Head of caudate nucleus (tissue), 42 donors: ENCODE measurements at places on chromosomes 5 and 9.

DNA sequence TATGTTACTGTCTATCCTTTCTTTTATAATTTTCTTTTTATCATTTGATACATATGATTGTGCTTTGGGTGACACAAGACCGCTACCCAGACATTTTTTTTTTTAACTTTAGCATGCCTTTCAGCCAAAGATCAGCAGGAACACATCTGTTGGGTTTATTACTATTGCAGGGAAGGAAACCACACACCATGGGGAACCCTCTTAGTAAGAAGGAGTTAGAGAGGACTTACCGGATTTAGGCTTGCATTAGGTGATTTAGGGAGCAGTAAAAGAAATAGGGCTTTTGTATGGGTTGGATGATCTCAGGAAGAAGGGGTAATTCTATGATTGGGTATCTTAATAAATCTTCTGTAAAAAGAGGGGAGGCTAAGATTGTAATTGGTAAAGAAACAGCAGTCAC lies 138.2 kb downstream of the SNX18 start:
- no peak for DNase-seq

GRCh38 chr5:172200476-172200875 lies 6.5 kb downstream of the EFCAB9 start:
- DNase-seq: no peak

DNA sequence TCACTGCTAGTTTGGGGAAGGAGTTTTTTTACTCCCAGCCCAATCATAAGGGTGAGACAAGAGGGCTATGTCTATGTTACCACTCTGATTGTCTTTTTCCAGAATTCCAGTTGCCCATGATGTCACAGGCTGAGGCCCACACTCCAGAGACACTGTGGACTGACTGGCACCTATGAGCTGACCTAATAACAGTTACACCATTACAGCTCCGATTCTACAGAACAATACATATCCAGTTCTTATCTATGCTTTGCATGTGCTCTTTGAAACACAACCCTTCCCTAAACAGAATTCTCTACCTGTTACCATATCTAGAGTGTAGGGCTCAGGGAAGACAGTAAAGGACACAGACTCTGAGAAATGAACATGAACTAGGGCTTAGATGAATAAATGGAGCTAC lies 45.7 kb upstream of the ALDOB start:
- no peak for DNase-seq

DNA sequence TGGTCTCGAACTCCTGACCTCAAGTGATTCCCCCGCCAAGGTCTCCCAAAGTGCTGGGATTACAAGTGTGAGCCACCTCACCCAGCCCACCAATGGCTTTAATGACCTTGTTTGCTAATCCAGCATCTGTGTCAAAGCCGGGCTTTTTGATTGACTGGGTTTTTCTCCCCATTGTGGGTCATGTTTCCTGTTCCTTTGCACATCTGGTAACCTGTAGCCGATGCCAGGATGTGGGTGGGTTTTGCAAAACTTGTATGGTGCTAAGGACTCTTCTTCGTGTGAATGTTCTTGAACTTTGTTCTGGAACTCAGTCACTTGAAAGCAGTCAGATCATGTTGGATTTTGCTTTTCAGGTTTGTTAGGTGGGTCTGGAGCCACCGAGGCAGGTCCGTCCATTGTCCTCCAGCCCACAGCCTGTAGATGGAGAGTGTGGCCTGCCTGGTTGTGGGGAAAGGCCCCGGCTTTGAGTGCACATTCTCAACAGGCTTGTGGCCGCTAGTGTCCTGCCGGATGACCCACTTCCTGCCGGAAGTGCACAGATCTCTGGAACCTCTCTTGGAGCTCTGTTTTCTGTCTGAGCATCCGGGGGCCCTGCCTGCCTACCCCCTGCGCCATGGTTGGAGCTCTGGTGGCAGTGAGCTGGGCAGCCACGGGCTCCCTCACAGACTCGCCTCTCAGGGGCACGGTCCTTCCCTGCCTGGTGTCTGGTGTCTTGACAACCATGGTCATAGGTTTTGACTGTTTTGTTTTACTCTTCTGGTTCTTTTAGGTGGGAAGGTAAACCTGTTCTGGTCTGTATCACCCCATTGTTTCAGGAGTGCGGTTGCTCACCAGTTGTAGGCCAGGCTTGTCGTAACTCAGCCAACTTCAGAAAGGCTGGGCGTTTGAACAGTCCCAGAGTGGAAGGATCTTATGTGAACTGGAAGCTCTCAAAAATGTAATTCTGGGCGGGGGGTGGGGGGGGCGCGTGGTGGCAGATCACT lies 69.6 kb upstream of the CACNA1B start:
- no peak for DNase-seq

GRCh38 chr5:73471654-73472053 lies 23.1 kb upstream of the FOXD1 start:
- no peak for DNase-seq

DNA sequence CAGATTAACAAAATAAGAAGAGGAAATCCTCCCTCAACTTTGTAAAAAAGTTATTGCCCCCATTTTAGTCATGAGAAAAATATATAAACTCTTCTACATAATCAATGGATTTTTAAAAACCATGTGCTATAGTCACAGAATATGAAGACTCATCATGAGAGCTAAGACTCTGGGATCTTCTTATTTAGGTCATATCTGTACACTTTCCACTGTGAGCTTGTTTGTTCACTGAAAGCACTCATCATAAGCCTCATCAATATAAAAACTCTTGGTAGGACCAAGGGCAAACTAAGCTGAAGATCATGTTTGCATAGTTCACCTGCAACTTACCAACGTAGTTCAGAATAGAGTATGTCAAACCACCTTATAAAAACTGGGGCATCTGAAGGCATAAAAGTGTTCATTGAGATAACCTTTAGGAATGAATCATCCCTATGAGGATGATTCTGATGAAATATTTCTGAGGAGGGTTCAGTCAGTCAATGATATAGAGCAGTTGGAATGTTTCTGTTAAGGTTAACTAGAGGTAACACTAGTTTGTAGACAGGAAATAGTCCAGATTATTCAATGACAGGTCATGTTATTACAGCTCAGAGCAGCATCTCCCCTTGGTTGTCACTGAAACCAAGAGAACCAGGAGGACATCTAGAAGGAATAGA lies 289.9 kb upstream of the SMC2 start:
- no peak for DNase-seq

- no peak for DNase-seq
Observed at GRCh38 chr5:133531178-133531577, 81.2 kb downstream of the FSTL4 start.

GRCh38 chr5:55220433-55221185 lies 6.5 kb downstream of the MCIDAS start:
- no peak for DNase-seq

DNA sequence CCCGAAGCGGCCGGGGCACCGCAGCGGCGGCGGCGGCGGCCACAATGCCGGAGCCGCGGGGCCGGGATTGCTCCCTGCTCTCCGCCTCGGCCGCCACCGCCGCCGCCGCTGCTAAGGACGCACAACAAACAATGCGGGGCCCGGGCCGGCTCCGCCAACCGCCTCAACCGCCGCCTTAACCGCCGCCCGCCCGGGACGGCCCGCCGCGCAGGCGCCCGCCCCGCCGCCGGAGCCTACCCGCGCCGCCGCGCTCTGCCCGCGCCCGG lies 254 bp downstream of the STRBP start:
- no peak for DNase-seq

- no peak for DNase-seq
Observed at GRCh38 chr9:70609542-70610286, 195.3 kb upstream of the KLF9 start.

GRCh38 chr5:98391921-98392625 lies 381.4 kb upstream of the RGMB start:
- no peak for DNase-seq

GRCh38 chr9:82761956-82762355 lies 301.0 kb downstream of the RASEF start:
- no peak for DNase-seq

- DNase-seq: no peak
Observed at GRCh38 chr5:27911216-27911615, 872.8 kb upstream of the CDH9 start.

GRCh38 chr9:95607507-95607906 lies 90.7 kb upstream of the PTCH1 start:
- no peak for DNase-seq

DNA sequence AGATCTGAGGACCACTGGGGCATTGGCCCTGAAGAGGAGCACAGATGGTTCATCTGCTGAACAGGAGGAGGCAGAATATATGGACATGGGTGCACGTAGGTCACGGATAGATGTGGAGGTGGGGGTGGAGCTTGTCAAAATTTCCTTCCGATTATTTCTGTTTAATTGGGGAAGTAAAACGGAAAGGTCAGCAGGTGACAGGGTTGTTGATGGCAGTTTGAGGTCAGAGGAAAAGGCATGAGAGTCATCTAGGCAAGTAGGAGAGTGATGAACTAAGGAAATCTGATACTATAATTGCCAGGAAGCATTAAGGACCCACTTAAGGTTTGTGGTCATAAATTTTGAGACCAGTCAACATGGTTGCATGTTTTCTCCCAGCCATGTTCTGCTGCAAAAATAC lies 8.4 kb upstream of the FAM81B start:
- no peak for DNase-seq

- no peak for DNase-seq
Observed at GRCh38 chr5:83283761-83284160, 187.8 kb upstream of the VCAN start.

GRCh38 chr9:116753389-116753788 lies 66.3 kb downstream of the TRIM32 start:
- DNase-seq: no peak

DNA sequence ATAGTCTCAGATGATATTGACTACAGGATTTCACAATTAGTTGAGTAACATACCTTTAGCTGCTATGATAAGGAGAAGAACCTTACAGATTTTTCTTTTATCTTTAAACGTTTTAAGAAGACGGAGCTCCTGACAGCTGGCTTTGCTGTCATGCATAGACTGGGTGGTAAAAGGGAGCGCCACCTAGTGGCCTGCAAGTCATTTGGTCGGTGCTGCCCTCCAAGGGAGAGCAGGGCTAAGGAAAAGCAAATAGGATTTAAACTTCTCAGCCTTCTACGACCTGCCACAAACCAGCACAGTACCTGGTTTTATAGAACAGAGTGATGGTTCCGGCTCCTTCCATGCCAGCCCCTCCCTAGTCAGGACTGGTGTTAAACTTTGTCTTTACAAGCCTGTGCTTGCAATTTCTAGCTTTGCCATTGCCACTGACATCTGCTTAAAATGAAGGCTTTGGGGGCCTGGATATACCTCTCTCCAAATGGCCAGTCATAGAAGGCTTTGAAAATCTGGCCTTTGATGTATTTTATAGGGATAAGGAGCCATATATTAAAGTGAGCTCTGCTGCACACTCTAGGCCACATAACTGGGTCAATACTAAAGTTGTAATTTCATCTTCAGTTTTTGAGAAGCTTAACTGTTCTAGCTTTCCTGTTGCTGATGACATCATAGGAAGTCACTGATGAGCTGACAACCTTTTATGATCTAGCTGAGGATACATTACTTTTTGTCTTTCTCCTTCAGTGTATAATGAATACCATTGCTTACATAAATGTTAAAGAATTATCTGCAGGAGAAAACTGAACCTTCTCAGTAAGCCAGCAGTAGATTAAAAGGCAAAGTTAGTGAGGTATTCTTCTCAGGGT lies 31.1 kb upstream of the ADAMTSL1 start:
- peak; percentile 83 for DNase-seq

GRCh38 chr9:34380511-34381315 lies 4.0 kb upstream of the MYORG start:
- DNase-seq: peak; percentile 87

GRCh38 chr5:41253109-41253508 lies 39.8 kb upstream of the C6 start:
- DNase-seq: no peak

- DNase-seq: no peak
Observed at GRCh38 chr5:103357636-103358035, 99.1 kb downstream of the MACIR start.

- no peak for DNase-seq
Observed at GRCh38 chr5:157160001-157160400, 6.1 kb downstream of the GARIN3 start.

- DNase-seq: no peak
Observed at GRCh38 chr9:99184110-99184474, 37.6 kb downstream of the ALG2 start.

- no peak for DNase-seq
Observed at GRCh38 chr9:69252436-69252835, 72.6 kb upstream of the ENTREP1 start.

- DNase-seq: no peak
Observed at GRCh38 chr9:89720696-89721175, 115.9 kb downstream of the GADD45G start.
